ENCODE measurements at places on chromosomes 6 and 20.
A peak's percentile ranks its signal among the peaks of the same experiment; 100 is the strongest.

GRCh38 chr20:20759132-20759531 is 46.7 kb upstream of the RALGAPA2 start:
- no peak for DNase-seq

GRCh38 chr6:90663873-90664272 is 77.0 kb upstream of the MAP3K7 start:
- DNase-seq: no peak

- DNase-seq: no peak
Measured at GRCh38 chr20:34946661-34947060, 8.9 kb downstream of the GSS start.

- no peak for DNase-seq
Measured at GRCh38 chr20:25514747-25515340, 70.5 kb downstream of the NINL start.

DNA sequence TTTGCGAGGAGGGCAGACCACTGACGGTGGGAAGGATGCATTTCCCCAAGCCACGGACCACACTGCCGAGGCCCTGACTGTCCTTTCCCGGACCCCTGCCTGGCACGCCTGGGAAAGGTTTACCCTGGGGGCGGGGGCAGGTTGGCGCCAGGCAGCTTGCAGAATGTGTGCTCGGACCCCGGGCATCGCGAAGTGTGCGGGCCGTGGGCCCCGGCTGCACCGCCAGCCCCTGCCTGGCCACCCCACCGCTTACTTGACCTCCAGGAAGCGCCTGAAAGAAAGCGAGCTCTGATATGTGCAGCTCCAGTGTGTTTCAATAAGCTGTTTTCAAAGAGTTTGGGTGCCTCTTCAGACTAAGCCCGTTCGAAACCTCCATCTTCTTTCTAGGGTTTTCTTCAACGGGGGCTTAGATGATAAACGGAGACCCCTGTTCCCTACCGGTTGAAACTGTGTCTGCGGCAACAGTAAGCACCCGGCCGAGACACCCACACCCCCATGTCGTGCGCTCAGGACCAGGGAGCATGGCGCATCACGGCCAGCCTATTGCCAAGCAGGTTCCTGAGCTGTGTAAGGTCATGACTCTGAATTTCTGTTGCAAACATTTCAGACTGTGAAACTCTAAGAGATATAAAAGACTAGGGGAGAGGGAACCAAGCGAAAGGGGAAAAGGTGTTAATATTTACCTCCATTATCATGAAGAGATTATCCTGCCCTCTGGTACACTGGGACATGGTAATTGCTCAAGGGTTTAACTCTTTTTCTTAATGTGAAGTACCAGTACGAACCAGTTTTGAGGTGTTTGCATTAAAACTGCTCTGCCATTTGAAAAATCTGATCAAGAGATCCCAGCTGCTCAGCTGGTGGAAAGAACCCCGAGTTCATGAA is 231.2 kb upstream of the FOXQ1 start:
- DNase-seq: no peak

DNA sequence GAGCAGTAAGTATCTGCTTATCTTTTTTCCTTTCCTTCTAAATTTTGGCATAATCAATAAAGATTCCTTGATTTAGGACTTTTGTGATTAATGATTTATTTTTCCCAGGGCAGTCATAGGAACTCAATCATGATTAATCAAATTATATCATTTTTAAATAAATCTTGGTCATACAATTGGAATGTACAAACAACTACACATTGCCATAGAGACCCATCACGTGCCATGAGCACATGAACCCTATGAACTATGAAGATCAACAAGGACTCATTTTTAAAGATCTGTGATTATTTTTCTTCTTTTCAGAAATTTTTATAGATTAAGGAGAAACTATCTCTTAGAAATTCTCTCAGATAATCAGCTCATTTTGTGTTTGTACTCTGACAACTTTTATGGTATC is 622.4 kb downstream of the BCKDHB start:
- no peak for DNase-seq

DNA sequence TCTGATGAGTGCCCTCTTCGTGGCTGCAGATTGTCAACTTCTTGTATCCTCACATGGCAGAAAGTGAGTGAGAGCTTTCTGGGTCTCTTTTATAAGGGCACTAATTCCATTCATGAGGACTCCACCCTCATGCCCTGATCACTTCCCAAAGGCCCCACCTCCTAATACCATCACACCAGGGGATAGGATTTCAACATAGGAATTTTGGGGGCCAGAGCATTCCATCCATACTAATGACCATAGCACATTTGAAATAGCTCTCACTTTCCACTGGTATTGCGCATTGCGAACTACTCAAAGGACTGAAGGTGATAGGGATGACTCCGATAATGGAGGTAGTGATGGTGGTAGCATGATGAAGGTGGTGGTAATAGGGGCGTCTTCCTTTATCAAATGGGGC is 324.3 kb downstream of the PRL start:
- no peak for DNase-seq

- no peak for DNase-seq
Measured at GRCh38 chr6:170596426-170596825, 12.0 kb upstream of the PDCD2 start.

- no peak for DNase-seq
Measured at GRCh38 chr6:116175344-116175743, 49.4 kb upstream of the COL10A1 start.

- no peak for DNase-seq
Measured at GRCh38 chr6:24391756-24392405, 10.9 kb upstream of the MRS2 start.

DNA sequence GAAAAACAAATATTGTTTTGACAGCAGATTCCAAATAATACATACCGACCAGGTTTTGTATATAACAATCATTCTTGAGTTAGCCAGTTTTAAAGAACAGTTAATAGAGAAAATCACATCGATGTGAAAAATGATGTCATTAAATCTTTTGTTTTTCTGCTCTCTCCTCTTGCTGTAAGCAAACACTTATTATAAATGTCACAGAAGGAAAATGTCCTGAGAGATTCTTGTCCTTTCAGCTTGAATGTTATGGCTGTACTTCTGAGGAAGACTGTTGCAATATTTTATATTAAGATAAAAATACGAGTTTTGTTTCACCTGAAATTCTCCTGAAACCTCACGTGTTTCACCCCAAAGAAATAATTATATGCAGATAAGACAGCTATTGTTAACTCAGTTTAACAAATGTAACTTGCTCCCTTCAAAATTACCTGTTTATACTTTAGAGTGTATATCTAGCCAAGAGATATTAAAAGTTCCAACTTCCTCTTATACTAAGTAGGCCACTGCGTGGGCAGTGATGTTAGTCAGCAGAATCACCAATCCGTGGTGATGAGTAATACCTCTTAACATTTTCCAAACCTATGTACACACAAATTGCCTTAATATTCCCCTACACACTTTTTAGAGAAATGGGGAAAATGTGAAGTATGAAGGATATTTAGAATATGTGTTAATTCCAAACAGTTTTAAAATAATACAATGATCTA is 1111.4 kb upstream of the CITED2 start:
- no peak for DNase-seq

- DNase-seq: peak; percentile 64
Measured at GRCh38 chr20:1803061-1803931, 91.9 kb upstream of the SIRPA start.

DNA sequence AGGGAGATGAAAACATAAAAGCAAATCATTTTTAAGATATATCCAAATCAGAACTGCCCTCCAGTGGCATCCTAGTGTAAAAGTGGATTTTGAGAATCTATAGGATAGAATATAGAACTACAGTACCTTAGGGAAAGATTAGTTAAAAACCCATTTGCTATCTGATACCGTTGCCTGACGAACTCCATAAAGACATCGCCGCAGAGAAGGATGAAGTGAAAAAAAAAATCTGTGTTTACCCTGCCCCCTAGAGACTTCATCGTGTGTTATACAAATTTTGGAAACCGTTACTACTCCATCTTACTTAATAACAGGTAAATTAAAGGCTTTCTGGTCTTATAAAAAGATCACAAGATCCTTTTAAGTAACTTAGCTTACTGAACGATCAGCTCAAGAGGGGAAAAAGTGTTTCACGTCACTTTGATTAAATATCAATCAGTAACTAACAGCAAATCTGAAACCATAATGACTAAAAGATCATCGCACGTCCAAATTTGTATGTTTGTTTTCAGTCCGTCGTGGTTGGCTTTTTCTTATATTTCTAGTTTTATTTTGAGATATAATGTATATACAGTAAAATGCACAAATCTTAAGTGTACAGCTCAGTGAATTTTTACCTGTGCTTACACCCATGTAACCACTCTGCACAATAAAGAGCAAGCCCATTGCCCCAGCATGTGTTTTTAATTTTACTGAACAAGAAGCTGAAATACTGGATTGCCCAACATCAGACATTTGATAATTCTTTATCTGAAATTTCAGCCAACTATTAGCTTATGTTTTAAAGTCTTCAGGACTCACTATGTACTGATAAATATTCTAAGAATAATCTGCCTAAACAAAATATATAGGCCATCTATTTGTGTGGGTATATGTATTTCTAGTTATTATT is 881 bp upstream of the MCM3 start:
- peak; percentile 55 for DNase-seq

Measured in skin of body (tissue), 3 donors.